Neural crest cell (in vitro differentiated cells): ENCODE measurements at places on chromosomes 1 and 21. TPM values are rescaled to one million over a fixed set of nuclear protein-coding genes. Genes with fewer than 3 reads are reported as not detected.

GRCh38 chr1:2112280-2112701, 62.1 kb downstream of the PRKCZ start:
- DNase-seq = no peak

DNA sequence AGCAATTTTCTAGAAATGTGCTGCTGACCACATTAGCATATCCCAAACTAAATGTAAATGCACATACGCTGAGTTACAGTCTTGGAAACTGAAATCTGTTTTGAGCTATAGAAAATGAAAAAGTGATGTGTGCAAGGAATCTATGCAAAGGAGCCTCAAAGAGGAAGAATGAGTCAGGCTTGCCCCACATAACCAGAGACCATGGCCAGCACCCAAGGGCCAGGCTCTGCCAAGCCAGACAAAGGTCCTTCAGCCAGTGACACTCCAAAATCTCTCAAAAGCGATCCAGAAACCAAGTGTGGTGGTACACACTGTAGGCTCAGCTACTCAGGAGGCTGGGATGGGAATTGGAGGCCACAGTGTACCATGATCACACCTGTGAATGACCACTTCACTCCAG, 195.2 kb downstream of the TOMM20 start:
- no peak for DNase-seq

DNA sequence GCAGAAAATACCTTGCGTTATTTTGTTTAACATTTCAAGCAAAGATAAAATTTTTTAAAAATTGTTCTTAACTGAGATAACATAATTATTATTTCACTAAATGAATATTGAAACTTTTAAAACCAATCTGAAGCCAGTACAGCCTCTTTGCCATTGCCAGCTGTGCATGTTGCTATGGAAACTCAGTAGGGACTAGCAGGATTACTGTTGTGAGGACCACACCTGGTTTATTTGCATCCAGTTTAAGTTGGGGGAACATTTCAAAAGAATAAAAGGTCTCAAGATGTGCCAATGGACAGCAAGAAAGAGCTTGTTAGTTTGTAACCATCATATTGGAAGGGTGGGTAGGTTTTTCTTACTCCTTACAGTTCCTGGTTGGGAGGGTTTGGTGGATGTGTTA, 80.7 kb downstream of the POU2F1 start:
- DNase-seq = no peak

GRCh38 chr21:36347278-36347961, 27.4 kb downstream of the MORC3 start:
- no peak for DNase-seq

DNA sequence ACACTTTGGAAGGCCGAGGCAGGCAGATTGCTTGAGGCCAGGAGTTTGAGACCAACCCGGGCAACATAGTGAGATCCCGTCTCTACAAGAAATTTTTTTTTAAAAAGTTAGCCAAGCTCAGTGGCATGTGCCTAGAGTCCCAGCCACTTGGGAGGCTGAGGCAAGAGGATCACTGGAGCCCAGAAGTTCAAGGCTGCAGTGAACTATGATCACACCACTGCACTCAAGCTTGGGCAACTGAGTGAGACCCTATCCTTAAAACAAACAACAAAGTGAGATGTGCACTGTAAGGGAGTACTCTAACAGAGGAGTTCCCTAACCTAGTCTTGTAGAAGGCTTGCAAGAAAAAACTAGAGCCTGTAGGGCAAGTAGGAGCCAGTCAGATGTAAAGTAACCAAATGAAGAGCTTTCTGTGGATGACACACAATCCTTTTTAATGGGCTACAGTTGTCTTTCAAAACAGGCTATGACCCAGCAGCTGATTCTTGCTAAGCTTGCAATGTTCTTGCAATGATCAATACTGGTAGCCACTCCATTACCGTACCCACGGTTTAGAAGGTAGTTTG, 38.0 kb upstream of the SRP9 start:
- DNase-seq = no peak

DNA sequence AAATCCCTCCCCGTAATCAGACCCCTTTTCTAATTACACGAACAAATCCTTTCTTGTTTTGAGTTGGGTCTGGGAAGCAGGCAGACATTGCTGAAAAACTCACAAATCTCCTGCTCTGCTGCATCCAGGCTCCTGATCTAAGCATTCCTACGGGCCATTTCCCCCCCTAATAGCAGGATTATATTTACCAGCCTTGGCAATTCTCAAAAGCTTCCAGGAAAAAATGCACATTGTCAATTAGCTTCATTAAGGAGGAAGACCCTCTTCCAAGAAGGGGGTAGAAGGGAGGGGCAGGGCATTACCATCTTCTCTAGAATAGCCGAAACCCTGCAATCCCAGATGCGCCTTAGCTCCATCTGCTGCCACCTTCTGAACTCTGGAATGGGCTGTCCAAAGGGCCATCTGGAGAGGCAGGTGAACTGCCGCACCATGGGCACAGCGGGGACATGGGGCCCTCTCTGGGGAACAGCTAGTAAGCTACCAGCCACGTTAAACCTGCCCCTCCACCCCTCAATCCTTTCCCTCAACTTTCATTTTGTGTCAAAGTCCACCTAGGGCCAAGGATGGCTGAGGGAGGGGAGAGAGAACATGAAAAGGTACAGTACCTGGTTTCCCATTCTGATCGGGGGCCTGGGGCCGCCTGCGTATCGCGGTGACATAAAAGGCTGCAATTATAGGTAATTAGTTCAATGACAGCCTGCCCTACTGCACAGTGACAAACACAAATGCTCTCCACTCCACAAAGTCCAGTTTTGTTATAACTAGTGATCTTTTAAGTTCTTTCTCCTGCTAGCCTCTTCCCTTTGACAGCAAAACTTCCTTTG, 56.8 kb downstream of the MRPL37 start:
- DNase-seq = no peak

GRCh38 chr1:201882665-201883132, 6.0 kb upstream of the SHISA4 start:
- no peak for DNase-seq

GRCh38 chr1:202163281-202164270, 3.2 kb upstream of the PTPN7 start:
- DNase-seq = no peak

DNA sequence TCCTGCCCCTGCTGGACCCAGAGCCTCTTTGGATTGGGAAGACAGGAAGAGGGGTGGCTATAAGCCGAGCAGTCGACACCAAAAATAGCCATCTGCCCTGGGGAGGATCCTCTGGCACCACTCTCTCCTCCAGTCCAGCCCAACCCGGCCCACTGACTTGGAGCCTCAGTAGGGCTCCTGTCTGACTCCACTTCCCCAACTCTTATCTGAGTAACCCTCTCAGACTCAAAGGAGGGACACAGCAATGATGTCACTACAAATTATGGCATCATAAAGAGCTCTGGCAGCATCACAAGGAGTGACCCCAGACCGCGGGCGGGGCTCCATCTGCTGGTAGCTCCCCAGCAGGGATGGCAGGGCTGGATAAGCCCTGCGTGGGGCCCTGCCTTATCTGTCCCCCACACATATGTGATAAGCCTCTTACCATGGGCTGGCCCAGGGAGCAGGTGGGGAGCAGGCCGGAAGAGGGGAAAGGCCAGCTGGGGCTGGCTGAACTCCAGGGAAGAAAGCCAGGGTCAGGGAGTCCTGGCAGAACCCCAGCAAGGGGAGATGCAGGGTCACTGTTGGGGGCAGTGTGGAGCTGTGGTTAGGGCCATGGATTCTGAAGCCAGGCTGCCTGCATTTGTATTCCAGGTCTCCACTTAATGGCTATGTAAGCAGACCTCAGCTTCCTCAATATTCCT, 4.6 kb upstream of the SLC6A9 start:
- no peak for DNase-seq

- DNase-seq = no peak
Observed at GRCh38 chr1:209319057-209319432, 264.5 kb upstream of the CAMK1G start.

DNA sequence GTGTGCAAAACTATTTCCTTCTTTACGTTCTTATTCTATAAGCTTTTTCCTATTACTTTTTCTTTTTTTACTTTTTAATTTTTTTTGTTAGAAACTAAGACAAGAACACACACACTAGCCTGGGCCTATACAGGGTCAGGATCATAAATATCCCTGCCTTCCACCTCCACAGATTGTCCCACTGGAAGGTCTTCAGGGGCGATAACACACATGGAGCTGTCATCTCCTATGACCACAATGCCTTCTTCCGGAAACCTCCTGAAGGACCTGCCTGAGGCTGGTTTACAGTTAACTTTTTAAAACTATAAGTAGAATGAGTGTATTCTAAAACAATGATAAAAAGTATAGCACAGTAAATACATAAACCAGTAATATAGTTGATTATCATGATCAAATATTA, 10.3 kb upstream of the FAM89A start:
- DNase-seq = no peak

GRCh38 chr1:203607533-203607873, 19.1 kb upstream of the ATP2B4 start:
- no peak for DNase-seq

DNA sequence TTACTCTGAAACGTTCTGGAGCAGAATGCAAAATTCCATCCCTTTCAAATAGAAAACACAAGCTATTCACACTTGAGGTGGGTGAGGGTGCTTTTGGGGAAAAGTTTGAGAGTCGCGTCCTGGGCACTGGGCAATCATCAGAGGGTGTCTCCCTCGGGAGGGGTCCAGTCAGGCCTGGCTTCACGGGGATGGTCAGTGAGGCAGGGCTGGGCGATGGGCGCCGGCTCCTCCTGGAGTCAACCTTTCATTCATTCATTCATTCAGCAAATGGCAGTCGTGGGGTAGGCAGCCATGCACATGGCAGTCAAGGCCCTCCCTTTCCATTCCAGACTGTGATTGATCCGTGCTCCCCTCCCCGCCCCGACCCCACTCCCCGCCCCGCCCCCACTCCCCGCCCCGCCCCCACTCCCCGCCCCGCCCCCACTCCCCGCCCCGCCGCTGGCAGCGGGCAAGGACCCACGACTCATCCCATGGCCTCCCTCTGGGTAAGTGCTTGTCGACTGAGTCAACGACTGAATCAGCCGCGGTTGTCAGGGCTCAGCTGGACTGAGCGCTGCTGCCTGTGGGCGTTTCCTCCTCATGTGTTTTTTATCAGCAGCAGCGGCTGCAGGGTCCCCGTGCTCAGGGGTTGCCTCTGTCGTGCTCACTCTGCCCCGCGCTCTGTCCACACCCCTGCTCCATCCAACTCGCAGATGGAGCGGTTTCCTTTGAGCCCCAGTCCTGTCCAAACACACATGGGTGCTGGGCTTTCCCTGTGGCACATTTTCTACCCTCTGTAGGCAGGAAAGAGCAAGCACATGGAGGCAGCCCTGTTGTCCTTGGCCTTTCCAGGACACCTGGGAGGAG, 12.5 kb upstream of the SPSB1 start:
- no peak for DNase-seq

- DNase-seq = no peak
Observed at GRCh38 chr1:198254948-198255347, 98.2 kb downstream of the NEK7 start.

DNA sequence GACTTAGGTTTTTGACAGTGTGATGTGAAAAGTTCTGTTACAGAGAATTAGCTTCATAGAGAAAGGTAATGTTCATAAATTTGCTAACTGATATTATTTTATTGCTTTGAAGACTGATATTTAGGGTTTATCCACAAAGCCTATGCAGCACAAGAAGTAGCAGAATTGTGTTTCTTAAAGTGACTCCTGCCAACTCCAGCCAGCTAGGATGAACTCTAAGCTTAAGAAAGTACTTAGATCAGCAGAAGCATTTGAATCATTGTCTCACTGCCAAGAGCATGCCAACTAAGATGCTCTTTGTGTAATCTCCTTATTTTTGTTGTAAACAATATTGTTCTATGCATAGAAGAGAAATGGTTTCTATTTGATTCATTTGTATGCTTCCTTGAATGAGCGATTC, 589.4 kb upstream of the ADGRL4 start:
- DNase-seq = no peak

- peak; percentile 25 for DNase-seq
Observed at GRCh38 chr1:223765036-223765718, 52.8 kb downstream of the CAPN2 start.

DNA sequence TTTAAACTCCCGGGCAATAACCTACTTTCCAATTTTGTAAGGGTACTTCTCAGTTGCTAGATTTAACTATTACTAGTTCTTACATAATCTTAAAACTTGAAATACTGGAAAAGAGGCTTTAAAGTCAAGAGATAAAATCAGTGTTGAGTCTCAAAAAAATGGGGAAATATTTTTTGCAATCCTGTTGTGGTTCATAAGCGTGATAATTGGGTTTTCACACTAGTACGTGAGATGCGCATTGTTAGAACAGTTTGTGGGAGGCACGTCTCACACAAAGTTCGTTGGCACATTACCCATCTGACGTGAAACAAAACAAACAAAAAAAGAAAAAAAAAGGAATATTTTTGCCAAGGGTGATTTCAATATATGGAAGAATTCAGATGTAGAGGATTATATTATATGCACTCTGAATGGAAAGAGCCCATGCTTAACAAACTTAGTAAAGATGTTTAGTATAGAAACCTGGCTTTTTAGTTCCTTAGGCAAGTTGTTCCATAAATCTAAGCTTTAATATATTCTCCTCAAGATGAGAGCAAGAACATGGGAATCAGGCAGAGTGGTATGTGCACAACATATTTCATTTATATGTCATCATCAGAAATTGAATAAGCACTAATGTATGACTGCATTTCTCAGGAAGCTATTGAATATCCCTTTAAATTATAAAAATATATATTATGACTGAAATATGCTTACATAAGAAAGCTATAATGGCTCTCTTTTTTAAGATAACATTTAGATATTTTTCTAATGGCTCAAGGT, 73.9 kb upstream of the TNFSF4 start:
- no peak for DNase-seq

DNA sequence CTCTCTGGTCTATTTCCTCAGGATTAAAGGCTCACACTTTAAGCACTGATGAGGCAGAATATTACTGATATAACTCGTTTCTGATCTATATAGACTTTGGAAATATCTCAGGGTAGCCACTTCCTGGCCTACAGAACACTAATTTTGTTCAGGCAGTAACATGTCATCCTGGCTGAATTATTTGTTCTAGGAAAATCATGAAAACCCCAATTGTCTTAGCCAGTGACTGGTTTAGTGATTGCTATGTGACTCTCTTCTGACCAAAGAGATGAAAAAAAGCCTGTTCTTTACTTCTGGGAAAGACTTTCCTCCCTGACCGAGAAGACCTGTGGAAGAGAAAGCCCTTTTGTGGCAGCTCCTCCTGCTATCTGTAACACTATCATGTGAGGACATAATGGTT, 453.7 kb downstream of the SETD4 start:
- no peak for DNase-seq

GRCh38 chr1:33430692-33431593, at the start of gene PHC2:
Gene PHC2, minus strand, starts transcription at chr1:33431095. Its CDS starts 55,556 bp downstream, at chr1:33375539.
- peak; percentile 92 for DNase-seq

GRCh38 chr21:33011462-33011861, 14.3 kb upstream of the OLIG2 start:
- DNase-seq = no peak

DNA sequence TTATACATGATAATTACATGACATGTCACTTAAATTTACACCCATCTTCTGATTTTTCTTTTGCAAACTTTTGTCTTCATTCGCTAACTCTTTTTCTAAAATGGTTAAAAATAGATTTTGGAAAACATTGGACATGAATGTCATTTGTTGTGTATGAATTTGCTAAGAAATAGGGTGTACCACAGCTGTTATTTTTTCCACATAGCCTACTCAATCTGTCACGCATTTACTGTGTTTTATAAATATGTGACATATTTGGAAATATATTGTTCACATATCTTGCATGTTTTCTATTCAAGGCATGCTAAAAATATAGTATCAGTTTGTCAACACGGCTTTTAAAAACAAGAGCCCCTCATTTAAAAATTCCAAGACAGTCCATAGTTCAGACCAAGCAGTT, 47.9 kb upstream of the TARBP1 start:
- DNase-seq = no peak

Gene CACNA1S
- total RNA-seq = 0.07 TPM in 2 replicates

Gene CDC14A
- total RNA-seq = 15.7 and 16.6 TPM in 2 replicates

Gene CFAP57
- total RNA-seq = 0.77 and 0.86 TPM in 2 replicates

Gene SLC35D1
- total RNA-seq = 11.8 and 12.3 TPM in 2 replicates
